Sciatic nerve (tissue), 2 donors: ENCODE measurements at places on chromosomes 3 and 15.

DNA sequence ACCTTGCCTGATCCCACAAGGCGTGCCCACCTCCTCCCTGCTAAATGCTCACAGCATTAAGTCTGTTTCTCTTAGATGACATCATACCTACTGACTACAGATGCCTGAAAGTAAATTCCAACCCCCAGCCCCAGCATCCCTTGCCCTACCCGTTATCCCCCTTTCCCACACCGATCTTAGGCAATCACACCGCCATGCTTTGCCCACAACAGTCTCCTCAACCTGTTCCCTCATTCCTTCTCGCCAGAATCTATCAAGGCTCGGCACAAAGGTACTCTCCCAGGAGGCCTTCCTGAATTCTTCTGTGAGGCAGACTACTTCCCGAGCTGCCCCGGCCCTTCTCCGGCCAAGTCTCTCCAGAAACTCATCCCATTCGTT is 789 bp upstream of the SEC61A1 start:
- DNase-seq: no peak

GRCh38 chr3:66401675-66402491 is 98.9 kb downstream of the LRIG1 start:
- no peak for DNase-seq

DNA sequence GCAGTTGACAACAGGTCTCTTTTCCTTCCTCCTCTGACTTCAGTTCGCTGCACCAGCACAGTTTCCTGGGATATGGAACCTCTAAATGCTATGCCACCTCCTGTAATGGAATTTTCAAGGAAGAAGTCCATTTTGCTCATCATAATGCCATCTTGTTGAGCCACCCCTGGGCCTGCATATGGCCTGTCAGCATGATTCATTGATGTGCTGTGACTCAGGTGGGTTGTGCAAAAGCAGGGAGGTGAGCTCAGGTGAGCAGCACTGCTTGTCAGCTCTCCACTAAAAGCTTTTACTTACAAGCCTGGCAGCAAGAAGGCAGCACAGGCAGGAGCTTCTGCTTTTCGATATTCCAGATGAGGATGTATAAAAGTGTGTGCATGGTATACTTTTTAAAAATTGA is 247.1 kb upstream of the LMCD1 start:
- no peak for DNase-seq

DNA sequence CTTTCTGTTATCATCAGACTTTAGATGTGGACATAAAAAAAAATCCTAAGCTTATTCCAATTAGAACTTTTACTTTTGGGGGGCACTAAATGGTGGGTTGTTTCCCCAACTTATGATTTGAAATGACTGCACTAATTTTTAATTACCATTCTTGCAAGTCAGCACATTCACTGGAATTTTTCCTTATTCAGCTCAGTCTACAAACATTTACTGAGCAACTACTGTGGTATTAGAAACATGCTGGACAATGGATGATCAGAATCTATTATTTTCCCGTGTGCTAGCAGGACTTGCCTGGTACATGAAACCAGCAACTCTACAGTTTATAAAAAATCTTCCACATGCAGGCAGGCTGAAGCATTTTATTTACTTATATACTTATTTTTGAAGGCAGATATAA is 273.6 kb downstream of the FOXP1 start:
- no peak for DNase-seq

- DNase-seq: no peak
Measured at GRCh38 chr15:37105029-37105428, 4.7 kb upstream of the MEIS2 start.

- DNase-seq: no peak
Measured at GRCh38 chr15:76972389-76973361, 22.3 kb upstream of the PSTPIP1 start.

- no peak for DNase-seq
Measured at GRCh38 chr15:51576911-51577500, 45.6 kb downstream of the DMXL2 start.

- DNase-seq: no peak
Measured at GRCh38 chr15:27414168-27414870, 443.3 kb downstream of the GABRG3 start.

DNA sequence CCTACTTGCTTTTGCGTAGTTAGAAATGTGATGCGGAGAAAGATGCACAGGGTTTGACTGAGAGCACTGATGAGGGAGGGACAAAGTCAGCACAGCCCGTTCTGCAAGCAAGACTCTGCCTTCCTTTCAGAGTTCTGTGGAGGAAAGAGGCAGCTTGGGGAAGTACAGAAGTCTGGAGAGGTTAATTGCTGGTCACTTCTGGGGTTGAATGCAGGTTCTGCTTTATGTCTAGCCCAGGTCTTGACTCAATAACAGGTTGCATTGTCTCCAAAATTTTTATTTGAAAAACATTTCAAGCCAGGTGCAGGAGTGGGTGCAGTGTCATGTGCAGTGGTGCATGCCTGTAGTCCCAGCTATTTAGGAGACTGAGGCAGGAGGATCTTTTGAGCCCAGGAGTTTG is 461.7 kb downstream of the NR2F2 start:
- DNase-seq: no peak

GRCh38 chr3:8536096-8537056 is 34.8 kb downstream of the LMCD1 start:
- DNase-seq: no peak

GRCh38 chr3:22795917-22796316 is 407.2 kb upstream of the UBE2E2 start:
- DNase-seq: no peak
